ENCODE measurements at places on chromosomes 1 and 21.

GRCh38 chr21:38349111-38349746 is 92.4 kb downstream of the KCNJ15 start:
- no peak for DNase-seq

GRCh38 chr1:61724506-61724812 is 482 bp downstream of the TM2D1 start:
- no peak for DNase-seq

DNA sequence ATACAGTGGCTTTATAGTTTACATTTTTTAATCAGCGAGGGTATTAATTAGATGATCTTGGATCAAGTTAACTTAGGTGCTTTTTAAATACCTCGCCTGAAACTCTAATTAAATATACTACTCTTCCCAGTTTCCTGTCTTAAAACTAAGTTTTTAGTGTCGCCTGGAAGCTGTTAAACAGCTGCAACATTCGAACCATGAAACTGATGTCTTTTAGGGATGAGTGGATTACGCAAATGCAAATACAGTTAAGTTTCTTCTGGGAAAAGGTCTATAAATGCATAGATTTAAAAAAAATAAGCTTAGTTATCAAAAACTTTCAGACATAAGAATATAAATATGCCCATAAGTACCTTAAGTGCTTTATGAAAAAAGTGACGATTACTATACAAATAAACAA is 228.3 kb downstream of the PTPRC start:
- DNase-seq: no peak

- no peak for DNase-seq
These were observed 29.3 kb downstream of the MACO1 start for GRCh38 chr1:25460020-25460419.

DNA sequence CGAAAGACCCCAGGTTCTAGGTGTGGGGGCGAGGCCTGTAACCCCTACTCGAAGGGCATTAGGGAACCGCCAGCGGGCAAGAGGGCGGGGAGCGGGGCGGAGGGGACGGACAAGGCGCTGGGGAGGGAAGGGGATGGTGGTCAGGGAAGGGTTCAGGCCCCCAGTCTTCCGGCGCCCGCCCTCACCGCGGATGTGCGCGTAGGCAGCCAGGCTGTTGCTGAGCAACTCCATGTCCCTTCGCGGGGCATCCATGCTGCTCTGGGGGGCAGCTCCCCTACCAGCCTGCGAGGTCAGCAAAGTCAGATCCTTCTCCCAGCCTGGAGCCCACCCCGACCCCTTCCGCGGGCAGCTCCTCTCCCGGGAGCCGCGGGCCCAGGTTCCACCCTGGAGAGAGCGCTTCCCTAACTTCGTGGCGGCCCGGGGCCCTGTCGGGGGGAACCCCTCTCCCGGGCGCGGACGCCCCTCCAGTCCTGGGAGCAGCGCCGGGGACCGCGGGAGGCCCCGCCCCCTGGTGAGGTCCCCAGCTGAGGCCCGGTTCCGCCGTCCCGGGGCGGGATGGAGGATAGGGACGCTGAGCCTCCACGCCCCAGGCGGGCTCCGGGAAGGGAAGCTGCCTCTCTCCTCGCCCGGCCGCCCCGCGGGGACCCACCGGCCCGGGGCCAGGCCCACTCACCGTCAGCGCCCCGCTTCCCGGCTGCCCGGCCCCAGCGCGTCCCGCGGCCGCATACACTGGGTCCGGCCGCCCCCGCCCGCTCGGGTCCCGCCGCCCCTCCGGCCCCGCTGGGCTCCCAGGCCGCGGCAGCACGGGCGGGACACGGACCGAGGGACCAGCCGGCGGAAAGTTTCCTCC is 434 bp downstream of the EVA1B start:
- peak; percentile 13 for DNase-seq

DNA sequence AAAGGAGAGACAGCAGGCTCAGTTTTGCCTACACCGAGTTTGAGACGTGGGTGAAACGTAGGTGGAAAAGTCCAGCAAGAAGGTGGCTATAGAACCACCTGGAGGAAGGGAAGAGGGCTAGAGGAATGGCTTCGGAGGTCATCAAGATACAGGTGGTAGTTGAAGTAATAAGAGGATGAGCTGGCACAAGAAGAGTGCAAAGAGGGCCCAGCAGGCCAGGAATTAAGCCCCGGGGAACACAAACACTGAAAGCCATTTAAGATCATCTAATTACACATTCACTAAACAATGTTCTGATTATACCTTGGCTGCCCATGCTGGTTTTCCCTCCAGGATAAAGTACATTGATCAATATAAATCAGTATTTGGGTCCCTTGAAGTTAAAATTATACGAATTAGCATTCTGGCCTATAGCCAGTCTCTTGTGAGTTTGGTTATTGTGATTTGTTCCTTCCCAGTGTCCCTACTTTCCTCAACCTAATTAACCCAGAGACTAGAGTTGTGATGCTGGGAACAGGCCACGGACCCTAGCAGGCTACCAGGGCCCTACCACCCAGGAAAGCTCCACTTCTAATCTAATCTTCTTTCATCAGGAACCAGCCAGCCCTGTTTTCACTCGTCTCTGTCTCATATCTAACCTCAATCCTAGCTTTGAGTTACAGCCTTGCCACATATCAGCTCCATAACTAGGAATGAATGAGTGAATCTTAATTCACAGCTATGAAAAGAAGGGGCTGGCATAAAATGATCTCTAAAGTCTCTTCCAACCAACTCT is 26.4 kb upstream of the PPP1R15B start:
- DNase-seq: no peak

DNA sequence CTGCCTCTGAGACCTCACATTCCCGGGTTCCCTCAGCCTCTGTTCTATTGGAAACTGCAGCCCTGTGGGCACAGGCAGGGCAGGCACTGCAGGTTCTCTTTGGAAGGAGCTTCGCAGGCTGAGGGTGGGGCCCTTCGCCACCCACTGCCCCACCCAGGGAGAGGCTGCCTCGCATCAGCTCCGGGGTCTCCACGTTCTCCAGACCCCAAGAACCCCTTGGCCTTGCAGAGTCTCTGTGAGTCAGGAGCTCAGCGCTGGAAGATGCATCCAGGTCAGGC is 8.6 kb upstream of the C1orf159 start:
- DNase-seq: no peak

GRCh38 chr1:76705560-76705959 is 161.7 kb upstream of the ST6GALNAC5 start:
- DNase-seq: no peak

DNA sequence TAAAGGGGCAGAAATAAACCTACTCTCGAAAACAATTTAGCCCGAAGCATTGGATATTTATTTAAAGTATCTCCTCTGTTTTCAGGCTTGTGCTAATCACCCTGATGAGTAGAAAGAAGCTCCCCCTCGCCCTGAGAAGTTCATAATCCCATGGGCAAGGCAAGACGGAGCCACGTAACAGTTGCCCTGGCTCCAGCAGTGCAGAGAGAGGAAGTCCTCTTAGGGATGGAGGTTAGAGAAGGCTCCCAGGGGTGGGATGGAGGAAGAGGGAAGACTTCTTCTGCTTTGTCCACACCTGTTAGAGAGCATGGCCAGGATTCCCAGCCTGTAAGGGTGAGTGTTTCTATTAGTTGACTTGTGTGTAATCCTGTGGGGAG is 3.4 kb upstream of the GPR25 start:
- DNase-seq: no peak

GRCh38 chr1:93844262-93845045 is 34.6 kb downstream of the DNTTIP2 start:
- DNase-seq: no peak
